ENCODE measurements at places on chromosomes 16 and 17.
A peak's percentile ranks its signal among the peaks of the same experiment; 100 is the strongest.

GRCh38 chr17:35073183-35073790 lies 9.8 kb upstream of the RFFL start:
- no peak for DNase-seq

GRCh38 chr16:47475786-47476185 lies 14.7 kb downstream of the PHKB start:
- DNase-seq, result peak; percentile 25

DNA sequence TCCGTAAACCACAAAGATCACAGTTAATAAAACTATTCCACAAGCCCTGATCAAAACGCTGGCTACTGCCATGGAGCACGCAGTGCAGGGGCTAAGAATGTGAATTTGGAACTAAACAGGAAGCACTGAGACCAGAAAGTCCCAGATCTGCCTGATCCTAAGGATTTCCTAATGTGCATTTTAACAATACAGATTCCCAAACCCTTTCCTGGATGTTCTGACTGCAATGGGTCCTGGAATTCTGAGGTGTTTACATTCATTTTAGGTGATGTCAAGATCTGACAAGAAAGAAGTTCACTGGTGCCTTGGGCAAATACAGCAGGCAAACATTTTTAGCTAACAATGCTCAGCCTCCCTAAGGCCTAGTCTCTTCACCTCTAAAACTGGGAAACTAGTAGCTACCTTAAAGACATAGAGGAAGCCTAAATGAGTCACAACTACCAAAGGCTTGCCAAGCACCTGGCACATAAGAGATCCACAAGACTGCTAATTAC lies 10.3 kb downstream of the NSMCE1 start:
- DNase-seq, result no peak

DNA sequence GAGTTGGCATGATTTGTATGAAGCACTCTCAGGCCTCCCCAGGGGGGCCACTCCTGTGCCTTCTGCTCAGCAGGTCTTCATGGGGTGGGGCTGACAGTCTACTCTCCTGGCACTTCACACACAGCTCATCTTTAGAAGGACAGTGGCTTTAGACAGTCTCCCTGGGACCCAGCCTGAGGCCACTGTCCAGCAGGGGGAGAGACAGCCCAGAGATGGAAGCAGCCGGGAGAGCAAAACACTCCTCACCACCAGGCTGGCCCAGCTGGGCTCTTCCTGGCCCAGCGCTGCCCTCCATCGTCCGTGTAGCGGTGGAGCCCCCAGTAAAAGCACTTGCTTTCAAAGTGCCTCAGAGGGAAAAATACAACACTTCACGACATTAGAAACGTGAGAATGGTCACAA lies 62.0 kb upstream of the CRHR1 start:
- DNase-seq, result no peak

DNA sequence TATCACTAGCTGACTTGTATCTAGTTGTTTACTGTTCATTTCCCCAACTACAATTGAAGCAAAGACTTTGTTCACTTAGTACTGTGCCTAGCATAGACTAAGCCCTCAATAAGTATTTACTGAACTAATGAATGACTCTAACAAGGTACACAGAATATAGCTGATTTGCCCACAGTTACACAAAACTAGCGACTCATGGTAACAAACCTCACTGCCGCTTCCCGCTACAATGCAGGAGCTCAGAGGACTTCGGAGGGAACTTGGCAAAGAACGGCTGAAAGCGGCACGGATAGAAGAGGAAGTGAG lies 524 bp downstream of the EFTUD2 start:
- DNase-seq, result no peak

DNA sequence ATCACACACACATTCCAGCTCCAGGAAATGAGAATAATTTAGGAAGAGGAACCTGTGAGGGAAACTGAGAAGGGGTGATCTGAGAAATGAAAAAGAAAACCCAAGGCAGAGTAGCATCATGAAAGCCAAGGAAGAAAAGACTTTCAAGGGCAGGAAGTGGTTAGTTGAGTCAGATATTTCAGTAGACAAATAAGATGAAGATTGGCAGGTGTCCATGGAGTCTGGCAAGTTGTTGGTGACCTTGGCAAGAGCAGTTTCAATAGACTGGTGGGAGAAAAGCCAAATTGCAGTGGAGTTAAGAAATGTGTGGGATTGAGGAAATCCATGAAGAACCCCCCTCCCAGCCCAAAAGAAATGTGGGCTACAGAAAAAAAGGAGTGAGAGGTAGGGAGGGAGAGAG lies 10.7 kb downstream of the GNAO1 start:
- peak; percentile 71 for DNase-seq

DNA sequence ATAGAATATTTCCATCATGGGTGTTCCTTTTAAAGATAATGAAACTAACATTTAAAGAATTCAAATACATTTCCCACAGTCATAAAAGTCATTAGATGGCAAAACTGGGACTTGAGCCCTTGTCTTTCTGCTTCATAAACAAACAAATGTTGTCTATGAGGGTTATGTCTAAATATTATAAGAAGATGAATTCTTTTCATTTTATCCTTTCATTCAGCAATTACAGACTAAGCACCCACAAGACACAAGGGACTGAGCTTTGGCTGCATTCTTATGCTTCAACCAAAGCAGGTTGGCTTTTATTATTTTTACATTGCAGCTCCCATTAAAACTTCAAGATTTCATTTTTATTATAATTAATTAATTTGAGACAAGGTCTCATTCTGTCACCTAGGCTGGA lies 14.9 kb downstream of the SARM1 start:
- DNase-seq, result no peak

DNA sequence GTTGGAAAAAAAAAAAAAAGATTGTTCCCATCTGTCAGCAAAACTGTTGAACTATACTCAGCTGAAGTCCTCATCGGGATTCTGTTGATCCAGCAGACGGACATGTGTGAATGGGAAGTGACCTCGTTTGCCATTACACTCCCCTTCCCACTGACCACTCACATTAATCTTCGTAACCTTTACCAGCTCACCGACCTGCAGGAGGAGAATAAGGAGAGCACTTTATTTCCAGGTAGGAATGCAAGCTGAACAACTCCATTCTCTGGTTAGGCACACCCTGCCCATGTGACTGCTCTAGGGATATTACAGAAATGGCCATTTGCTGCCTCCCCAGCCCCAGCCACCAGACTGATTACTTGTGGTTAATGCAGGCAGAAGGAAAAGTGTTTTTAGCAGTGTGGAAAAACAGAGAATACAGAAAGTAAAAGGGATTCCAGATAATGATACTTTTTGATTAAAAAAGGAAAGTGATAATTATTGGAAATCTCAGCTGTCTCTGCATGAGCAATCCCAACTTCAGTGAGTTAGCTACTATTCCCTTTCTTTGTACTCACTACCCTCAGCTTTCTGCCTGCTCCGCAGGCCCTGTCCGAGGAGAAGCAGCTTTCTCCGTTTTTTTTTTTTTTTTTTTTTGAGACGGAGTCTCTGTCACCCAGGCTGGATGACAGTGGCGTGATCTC lies 23.6 kb upstream of the YWHAE start:
- no peak for DNase-seq

GRCh38 chr17:36524428-36524876 lies 10.2 kb downstream of the MYO19 start:
- no peak for DNase-seq

- DNase-seq, result no peak
These were observed 85.0 kb upstream of the RPL38 start for GRCh38 chr17:74118504-74118903.

DNA sequence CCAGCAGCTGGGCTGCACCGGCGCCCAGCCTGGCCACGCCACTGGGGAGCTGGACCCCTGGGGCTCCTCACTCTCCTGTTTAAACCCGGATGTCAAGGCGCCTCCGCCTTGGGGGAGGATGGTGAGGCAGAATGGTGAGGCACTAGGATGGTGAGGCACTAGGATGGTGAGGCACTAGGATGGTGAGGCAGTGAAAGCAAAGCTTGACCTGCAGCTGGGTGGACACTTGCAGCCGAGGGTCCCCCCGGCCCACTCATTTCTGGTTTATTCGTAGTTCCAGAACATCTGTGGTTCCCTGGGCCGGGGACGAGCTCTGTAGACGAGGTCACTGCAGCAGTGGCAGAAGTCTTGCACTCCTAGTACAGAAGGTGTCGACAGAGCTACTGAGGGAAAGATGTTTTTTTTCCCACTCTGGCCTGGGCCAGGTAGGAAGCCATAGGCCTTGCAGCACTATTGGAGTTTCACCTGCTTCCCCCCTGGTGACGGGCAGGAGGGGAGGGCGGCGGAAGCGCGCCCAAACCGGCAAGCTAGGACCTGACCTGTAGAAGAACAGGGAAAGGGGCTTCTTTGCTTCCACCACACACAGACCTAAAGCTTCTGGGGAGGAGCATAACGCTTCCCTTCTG lies 1.1 kb upstream of the HNF1B start:
- no peak for DNase-seq

GRCh38 chr16:53290520-53290919 lies 143.8 kb upstream of the RBL2 start:
- no peak for DNase-seq

- no peak for DNase-seq
These were observed 670 bp downstream of the TNFSF12 start for GRCh38 chr17:7549401-7550055.

- DNase-seq, result peak; percentile 68
These were observed 3.6 kb downstream of the OSGIN1 start for GRCh38 chr16:83956336-83957289.

GRCh38 chr17:41340934-41341861 lies 9.4 kb downstream of the KRT33A start:
- DNase-seq, result no peak

- no peak for DNase-seq
These were observed 93.1 kb downstream of the ZDHHC7 start for GRCh38 chr16:84918006-84918909.

DNA sequence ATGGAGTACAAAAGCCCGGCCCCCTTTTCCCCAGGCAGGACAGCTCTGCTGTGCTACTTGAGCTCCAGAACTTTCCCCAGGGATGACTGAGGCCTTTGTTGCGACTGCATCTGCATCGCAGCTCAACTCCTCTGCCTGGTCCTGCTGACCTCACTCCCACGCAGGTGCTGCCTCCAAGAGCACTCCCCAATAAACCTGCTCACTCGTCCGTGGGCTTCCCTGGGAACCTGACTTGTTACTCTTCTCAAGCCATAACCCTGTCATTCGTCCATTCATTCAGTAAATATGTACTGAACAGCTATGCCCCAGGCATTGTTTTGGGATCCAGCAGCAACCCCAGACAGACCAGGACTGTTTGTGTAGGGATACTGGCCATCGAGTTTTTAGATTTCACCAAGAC lies 11.6 kb upstream of the RMI2 start:
- no peak for DNase-seq

DNA sequence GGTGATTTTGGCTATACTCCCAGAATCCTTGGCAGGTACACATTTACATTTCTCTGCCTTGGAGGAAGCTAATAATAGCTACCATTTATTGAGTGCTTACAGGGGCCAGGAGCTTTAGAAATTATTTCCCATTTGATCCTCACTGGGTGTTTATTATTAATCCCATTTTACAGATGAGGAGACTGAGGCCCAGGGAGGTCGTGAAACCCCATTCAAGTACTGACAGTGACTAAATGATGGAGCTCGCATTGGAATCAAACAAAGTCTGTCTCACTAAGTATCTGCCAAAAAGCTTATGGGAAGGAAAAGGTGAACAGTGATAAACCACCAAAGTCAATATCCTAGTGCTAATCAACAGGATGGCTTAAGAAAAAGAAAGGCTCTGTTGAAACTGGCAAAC lies 33.3 kb upstream of the XYLT1 start:
- DNase-seq, result no peak

DNA sequence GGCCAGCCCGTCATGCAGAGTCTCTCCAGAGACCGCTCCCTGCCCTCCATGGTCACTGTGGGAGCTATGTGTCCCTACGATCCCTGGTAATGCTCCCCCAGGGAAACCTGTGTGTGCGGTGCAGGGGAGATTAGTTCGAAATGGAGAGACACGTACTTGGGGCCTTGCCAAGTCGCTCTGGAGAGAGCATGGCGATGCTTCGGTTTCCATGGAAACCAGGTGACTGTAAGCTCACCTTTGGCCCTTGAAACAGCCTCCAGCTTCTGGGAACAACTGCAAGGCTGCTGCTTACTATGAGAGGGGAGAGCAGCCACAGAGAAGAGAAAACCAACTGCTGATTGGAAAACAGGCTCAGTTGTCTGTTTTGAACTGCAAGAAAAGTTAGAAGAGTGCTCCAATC lies 879.7 kb upstream of the EEF2KMT start:
- no peak for DNase-seq

GRCh38 chr17:8753976-8754440 lies 4.3 kb downstream of the SPDYE4 start:
- peak; percentile 10 for DNase-seq

DNA sequence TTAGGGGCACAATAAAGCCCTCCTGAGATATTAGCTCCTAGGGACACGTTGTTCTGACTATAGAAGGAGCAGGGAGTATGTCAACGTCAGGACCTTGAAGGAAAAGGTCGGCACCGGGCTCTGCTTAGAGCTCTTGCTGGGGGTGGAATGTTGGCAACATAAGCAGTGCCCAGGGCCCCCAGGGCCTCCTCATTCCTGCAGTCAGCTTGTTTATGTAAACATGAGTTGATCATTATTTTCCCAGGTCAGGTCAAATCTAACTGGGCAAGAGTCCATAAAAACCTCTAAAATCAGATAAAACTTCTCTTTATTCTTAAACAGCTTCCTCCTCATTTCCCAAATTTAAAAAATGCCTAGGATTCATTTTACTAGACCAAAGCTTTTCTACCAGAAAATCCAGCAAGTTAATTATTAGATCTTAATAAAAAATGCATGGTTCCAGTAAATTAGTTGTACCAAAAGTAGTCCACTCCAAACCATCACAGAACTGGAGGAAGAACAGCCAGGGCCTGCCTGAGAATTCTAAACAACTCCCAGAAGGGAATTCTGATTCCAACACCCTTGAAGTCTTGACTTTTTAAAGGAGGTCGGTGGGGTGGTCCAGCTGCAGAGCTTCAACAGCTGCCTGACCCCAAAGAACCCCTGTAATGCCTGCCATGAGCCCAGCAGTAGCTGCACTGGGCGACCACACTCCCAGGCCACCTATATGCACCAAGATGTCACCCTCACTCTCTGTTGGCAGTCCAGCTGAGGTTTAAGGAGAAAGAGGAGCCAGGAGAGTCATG lies 54.3 kb downstream of the AMFR start:
- DNase-seq, result no peak

- DNase-seq, result no peak
These were observed 12.6 kb downstream of the GRB7 start for GRCh38 chr17:39750131-39751015.

Data from fibroblast of skin of abdomen (primary cell).